ENCODE measurements at places on chromosomes 16 and 17. TPM values are rescaled to one million over a fixed set of nuclear protein-coding genes. Genes with fewer than 3 reads are reported as not detected.

The CLEC19A gene
- total RNA-seq = 0.18 TPM

The CHD9NB gene
- total RNA-seq = 10.1 TPM

The ASPA gene
- total RNA-seq = 19.1 TPM

The ADAMTS18 gene
- total RNA-seq = 17.3 TPM

The TP53TG3B gene
- not detected for total RNA-seq

The KCNH6 gene
- 2.1 TPM for total RNA-seq

All from metanephros (tissue), 2 donors.